A172 (cell line): ENCODE measurements at places on chromosomes 11 and 22. TPM values are rescaled to one million over a fixed set of nuclear protein-coding genes. Genes with fewer than 3 reads are reported as not detected.
A peak's percentile ranks its signal among the peaks of the same experiment; 100 is the strongest.

DNA sequence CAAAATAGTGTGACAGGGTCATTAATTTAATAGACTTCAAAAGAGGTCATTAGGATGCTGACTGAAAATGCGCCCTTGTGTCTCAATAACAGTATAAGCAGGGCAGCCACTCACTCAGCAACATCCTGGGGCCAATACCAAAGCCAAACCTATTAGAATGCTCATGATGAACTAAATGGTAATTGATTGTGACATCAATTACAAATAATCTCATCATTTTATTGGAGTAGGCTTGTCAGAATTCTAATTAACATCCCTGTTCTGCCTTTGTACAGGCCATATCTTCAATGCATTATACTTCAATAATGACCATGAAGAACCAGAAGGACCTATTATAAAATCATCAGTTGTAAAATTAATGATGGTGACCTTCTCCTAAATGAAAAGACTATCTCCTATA lies 64.2 kb downstream of the DNAJC24 start:
- DNase-seq: no peak

GRCh38 chr22:29292379-29292778 lies 14.1 kb upstream of the GAS2L1 start:
- DNase-seq: no peak

The TRPM5 gene
- not detected in 2 replicates for total RNA-seq

- no peak for DNase-seq
These were observed 26.9 kb upstream of the TBCEL start for GRCh38 chr11:120996973-120997372.

DNA sequence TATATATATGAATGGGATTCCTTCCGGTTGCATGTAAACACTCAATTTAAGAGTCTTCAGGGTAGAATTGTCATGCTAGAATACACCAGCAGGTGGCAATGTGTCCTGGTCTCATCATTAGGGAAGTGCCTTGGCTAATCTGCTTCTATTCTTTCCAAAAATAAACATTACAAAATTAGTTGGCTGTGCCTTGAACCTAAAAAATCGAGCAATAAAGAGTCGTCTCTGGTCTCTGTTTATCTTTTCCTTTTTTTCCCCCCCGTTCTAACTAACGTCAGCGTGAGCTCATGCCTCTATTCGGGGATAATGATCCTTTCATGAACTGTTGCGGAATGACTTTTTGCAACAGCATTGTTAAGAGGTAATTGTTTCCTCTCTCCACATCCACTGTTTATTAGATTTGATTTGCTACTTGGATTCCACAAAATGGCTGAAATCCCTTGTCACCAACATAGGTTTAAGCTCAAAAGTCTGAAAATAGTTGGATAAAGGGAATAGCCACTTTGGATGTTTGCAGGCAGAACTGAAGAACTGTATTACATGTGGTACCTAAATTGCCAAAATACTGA lies 1.2 kb upstream of the ARHGEF12 start:
- peak; percentile 64 for DNase-seq

DNA sequence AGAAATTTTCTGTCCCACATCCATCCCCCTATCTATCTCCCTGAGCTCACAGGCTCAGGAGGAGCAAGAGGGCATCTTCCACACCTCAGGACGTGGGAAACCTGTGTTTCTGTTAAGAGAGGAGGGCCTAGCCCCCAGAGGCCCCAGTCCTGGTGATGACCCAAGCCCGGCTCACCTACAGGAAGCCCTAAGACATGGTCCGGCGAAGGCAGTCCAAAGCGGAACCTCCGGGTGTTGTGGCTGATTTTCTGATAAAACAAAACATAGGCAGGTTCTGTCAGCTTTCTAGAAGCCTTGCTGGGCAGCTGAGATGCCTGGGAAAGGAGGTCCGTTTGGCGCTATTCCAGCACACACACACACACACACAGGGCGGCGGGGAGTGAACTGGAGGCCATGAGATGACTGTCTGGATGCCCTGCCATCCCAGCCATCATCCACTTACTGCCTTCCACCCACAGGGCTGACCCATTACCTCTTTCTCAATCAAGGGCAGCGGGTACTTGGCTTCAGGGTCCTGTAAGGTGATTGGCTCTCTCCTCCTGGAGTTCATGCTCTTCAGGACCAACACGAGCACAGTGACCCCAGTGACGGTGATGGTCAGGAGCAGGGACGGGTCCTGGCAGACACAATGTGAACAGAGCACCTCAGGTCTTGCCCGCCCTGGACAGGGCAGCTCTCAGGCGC lies 882 bp downstream of the CYB5R2 start:
- no peak for DNase-seq

DNA sequence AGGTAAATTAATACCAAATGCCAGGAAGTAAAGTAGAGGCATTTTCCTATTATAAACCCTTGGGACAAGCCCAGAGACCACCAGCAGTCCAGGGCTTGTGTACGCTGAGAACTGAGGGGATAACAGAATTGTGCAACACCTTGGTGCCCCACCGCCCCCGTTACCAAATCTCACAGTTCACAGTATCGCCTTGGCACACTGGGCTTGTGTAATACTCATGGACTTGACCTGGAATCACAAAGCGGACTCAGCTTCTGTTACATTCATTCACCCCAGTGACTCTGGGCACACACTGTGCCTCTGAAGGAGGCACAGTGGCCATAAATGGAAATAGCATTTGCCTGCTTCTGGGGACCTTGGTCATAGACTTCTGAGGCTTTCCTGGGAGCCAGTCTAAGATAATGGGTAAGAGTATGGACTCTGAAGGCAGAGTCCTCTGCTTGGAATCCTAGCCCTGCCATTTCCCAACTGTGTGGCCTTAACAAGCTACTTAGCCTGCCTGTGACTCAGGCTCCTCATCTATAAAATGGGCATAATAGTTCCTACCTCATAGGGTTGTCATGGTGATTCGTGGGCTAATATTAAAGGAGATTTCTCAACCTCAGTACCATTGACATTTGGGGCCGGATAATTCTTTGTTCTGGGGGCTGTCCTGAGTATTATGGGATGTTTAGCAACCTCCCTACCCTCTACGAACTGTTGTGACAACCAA lies 53.7 kb downstream of the TIMP3 start:
- DNase-seq: no peak

The OR52N4 gene
- not detected in 2 replicates for total RNA-seq

The DCHS1 gene
- total RNA-seq: 2.3 and 3.8 TPM in 2 replicates

DNA sequence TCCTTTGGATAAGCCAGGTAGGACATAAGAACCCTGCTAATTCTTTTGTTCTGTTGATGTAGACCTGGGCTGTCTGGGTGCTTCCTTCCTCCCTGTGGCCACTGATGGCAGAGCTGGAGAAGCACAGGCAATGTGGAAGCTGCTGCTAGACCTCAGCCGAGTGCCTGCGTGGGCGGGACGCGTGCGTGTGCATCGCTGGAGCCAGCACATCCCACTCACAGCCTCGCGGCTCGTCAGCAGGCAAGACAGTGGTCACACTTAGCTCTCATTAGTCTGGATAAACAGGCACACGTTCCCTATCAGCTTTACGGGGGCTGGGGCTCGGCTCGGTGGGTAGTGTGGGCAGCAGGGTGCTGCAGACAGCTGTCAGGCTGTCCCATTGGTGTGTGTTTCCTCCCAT lies 155.7 kb downstream of the GRIK4 start:
- DNase-seq: no peak
